ENCODE measurements at places on chromosomes 11 and 22.

DNA sequence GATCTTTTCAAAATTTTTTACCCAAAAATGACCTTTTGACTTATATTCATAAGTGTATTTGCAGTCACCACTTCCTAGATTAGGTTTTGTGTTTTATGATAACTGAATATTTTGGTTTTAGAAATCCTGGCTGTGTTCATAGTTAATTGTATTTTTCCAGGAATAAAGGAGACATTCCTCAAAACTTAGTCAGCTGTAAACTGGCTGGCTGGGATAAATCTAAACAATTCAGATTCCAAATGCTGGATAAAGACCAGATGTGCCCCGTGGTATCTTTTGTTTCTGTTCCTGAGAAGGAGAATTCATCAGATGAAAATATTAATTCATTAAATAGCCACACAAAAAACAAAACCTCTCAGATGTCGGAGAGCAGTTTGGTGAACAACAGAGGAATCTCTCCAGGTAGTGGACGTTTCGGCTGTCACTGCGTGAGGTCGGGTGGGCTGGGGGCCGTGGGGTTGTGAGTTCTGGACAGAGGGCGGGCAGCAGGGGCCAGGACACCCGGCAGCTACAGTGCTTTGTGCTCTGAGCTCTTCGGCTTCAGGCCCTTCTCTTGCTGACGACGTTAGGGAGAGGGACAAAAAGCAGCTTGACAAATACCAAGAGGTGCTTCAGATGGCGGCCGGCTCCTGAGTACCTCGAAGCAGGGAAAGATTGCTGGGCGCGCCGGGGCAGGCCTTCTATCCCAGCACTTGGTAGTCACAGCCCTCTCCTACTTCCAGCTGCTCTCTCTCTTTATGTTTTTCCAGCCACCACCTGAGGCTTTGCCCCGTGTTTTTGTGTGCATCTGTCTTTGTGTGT, 24.6 kb downstream of the MOV10L1 start:
- DNase-seq: no peak

- DNase-seq: no peak
Observed at GRCh38 chr11:3058753-3059664, 1.8 kb upstream of the CARS1 start.

DNA sequence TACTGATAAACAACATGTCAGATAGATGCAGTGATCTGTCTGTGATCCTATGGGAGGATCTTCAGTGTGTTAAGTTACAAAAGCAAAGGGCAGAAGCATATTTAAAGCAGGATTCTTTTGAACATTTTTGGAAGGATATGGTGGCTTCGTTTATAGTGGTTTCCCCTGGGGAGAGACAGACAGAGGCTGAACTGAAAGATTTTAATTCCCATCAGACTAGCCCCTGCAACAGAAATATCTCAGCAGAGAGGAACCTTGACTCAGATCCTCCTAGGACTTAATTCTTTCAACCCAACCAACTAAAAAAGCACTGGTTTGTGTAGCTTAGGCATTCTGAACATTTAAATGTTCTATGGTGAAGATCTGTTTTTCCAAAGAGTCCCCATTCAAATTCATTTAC, 5.7 kb downstream of the CLTCL1 start:
- DNase-seq: no peak

DNA sequence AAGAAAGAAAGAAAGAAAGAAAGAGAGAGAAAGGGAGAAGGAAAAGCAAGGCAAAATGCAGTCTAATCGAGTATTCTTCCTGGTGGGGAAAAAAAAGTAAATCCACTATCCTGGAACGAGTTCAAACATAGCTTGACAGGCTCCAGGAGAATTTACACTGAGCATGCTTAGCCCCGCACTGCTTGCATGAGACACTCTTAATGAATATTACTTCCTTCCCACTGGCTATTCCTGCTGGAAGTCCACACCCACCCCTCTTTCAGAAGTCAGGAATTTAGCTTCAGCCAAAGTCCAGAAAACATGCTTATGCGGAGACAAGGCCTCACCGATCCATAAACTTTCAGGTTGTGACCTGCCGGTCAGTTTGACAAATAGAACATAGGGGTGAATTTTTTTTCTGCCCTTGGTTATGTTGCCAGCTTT, 251.8 kb upstream of the BLID start:
- no peak for DNase-seq

DNA sequence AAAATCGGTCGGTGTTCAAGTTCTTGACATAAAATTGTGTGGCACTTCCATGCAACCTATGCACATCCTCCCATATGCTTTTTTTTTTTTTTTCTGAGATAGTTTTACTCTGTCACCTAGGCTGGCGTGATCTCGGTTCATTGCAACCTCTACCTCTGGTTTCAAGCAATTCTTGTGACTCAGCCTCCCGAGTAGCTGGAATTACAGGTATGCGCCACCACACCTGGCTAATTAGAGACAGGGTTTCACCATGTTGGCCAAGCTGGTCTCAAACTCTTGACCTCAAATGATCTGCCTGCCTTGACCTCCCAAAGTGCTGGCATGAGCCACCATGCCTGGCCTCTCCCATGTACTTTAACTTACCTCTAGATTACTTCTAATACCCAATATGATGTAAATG, 15.0 kb downstream of the GLB1L3 start:
- DNase-seq: no peak

- DNase-seq: peak; percentile 89
Observed at GRCh38 chr22:39528681-39529486, 3.7 kb downstream of the RPS19BP1 start.

DNA sequence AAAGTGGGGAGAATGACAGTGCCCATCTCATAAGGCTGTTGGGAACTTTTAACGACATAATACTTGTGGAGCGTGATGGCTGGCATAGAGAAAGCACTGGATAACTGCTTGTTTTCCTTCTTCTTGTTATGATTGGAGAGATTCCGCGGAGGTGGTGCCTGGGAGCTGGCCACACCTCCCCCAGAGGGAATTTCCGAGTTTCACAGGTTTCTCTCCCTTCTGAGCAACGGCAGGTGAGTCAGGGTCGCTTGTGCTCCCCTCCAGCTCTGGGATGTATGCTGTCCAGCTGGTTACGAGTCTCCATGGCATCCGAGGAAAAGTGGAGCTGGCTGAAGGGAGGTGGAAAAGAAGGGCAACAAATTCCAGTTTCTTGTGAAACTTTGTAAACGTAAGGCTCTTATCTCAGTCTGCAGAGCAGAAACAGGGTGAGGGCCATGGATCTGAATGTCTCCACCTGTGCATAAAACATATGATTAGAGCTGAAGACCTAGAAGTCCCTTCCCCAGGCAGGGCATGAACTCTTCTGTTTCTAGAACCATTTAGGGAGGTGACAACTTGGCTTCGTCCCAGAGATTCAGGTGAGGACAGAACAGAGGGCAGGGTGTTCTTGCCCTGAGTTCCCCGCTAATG, 10.0 kb upstream of the PLET1 start:
- DNase-seq: no peak

GRCh38 chr11:774873-775592, 2.3 kb downstream of the GATD1 start:
- DNase-seq: no peak

DNA sequence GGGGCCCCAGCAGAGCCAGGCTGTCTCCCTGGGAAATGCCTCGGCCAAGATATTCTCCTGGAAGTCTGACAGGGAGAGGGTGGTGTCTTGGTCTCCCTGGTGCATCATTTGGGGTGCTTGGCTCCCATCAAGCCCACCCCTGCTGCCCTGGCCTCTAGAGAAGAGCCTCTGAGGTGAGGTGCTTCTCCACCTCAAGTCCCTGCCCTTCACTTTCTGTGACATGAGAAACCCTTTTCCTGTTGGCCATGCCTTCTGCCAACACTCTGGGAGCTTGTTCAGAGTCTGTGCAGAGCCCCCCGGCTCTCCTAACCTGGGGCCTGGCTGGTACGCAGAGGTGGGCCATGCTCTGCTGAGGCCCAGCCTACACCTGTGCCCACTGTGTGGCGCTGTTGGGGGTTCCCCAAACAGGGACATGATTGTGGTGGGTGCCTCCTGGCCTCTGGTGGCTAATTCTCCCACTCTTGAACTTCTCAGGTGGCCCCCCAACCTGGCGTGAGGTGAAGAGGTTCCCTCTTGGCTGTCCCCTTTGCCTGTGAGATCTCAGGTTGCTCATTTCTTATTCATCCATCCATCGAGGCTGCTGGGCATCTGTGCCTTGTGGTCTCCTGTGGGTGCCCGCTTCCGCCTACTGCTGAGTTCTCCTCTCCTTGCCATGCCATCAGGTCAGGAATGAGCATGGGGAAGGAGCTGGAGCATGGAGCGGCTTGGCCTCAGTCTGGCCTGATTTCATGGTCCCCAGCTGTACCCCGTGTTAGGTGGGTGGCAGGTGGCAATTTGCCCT, 19.2 kb upstream of the DGCR8 start:
- DNase-seq: no peak

DNA sequence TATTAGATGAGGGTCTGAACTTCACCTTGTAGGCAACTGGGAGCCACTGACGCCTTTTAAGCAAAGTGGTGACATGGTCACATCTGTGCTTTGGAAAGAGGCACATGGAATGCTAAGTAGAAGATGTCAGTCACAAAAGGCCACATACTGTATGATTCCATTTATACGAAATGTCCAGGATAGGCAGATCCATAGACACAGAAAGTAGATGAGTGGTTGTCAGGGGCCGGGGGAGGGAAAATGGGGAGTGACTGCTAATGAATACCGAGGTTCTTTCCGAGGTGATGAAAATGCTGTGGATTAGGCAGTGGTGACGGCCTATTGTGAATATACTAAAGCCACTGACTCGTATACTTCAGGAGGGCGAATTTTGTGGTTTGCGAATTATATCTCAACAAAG, 20.6 kb downstream of the NECTIN1 start:
- DNase-seq: no peak

DNA sequence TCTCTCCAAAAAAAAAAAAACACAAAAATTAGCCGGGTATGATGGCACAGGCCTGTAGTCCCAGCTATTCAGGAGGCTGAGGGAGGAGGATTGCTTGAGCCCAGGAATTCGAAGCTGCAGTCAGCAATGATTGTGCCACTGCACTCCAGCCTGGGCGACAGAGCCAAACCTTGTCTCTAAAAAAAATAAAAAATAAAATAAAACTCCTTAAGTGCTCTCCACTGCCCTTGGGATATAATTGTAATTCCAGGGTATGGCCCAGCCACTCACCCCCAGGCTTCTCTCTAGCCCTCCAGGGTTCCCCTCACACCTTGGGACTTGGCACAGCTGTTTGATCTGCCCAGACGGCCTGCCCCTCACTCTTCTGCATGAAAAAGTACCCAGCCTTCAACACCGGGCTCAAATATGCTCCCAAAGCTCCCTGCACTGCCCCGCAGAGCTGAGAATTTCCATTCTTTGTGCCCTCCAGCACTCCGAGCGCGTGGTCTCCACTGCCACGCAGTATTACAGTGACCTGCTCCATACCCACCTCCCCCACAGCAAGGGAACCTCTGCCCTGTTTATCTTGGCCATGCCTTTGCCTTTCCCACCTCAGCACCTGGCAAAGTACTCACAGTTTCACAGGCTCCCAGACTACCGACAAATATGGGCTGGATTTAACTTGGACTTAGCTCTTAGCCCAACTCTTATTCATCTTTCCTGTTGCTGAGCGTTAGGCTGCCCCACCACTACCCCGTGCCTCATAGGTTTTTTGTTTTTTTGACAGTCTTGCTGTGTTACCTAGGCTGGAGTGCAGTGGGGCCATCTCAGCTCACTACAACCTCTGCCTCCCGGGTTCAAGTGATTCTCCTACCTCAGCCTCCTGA, 7.6 kb upstream of the FTH1 start:
- DNase-seq: no peak

DNA sequence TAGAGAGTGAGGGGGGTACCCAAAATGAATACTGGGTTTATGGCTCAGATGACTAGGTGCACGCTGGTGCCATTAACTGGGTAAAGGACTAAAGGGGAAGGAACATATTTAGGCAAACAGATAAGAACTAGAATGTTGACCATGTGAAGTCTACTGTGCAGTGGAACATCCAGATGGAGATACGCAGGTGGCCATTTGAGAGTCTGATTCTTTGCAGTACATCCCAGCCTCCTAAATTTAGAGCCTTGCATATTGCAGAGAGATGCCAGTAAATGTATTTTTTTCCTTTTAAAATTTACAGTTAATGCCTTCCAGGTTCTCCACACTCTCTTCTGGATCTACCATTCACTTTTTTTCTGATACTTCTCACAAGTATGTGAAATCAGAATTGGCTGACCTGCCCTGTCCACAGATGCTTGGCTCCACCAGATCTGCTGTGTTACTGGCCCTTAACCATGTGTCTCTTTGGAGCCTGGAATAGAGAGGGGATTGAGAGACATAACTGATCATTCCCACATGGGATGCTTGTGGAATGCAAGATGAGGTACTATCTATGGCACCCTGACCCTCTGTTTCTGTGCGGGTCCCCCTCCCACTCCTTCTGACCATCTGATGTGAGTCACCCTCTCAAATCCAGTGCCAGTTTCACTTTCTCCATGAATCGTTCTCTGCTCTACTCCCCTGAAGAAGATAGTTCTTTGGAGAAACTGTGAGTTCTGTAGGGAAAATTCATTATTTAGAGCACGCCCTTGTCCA, 77.0 kb upstream of the NCAM1 start:
- no peak for DNase-seq

- no peak for DNase-seq
Observed at GRCh38 chr22:37095113-37095512, 14.4 kb downstream of the TMPRSS6 start.

- DNase-seq: no peak
Observed at GRCh38 chr11:67436459-67437081, 912 bp downstream of the PTPRCAP start.

DNA sequence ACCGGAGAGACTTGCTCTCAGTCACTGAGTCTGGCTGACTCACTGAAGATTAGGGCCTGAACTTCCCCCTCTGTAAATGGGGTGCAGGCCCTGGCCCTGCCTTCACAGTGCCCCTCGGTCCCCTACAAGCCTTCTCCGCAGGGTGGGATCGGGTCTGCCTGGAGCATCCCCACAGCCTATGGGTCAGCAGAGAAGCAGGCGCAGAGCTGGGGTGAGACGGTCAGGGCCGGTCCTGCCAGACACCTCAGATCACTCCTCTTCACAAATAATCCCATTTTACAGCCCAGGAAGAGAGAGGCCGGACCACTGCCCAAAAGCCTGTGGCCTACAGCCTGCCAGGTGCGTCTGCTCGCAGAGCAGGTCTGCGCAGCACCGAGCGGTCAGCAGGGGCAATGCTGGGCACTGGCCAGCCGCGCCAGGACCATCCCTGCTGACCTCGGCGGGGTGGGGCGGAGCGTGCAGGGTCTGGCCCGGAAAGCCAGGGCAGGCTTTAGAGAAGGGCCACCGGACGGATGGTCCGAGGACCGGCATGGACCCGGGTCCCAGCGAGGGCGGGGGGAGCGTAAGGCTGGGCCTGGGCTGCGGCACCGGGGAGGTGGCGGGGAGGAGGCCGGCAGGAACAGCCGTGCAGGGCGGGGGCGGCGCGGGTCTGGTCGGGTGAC, 522 bp upstream of the SEPTIN5 start:
- no peak for DNase-seq

GRCh38 chr22:46113910-46114517, 36.3 kb upstream of the PPARA start:
- DNase-seq: no peak

GRCh38 chr22:19275919-19276600, 15.5 kb downstream of the CLTCL1 start:
- DNase-seq: no peak

- DNase-seq: peak; percentile 26
Observed at GRCh38 chr22:38176170-38176741, 5.4 kb downstream of the PLA2G6 start.

Measured in effector CD4-positive, alpha-beta T cell (primary cell).